Stimulated activated CD4-positive, alpha-beta T cell treated with anti-CD3 and anti-CD28 coated beads, TNF-alpha, amount 100 ng/mL, for 1 hour (primary cell): ENCODE measurements at places on chromosomes 1 and 21.

GRCh38 chr1:11067716-11068599 lies 8.1 kb upstream of the SRM start:
- no peak for DNase-seq

- DNase-seq: no peak
Observed at GRCh38 chr1:33249422-33249821, 6.9 kb upstream of the ZNF362 start.

- no peak for DNase-seq
Observed at GRCh38 chr1:215421744-215422143, 145.4 kb upstream of the KCTD3 start.

DNA sequence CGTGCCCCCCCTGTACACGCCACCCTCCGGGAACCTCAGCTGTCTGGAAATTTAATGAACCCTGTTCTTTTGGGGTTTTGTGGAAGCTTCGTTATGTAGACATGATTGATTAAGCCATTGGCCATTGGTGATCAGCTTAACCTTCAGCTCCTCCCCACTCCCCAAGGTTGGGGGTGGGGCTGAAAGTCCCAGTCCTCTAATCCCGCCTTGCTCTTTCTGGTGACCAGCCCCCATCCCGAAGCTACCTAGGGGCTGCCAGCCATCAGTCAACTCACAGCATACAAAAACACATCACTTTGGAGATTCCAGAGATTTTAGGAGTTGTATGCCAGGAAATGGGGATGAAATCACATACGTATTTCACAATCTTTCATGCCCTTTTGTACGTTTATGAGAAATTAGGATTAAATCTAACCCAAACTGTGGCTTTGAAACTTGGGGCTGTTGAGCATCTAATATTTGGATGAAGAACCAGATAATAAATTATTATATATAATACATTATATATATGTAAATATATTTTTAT lies 52.3 kb downstream of the BACE2 start:
- no peak for DNase-seq

DNA sequence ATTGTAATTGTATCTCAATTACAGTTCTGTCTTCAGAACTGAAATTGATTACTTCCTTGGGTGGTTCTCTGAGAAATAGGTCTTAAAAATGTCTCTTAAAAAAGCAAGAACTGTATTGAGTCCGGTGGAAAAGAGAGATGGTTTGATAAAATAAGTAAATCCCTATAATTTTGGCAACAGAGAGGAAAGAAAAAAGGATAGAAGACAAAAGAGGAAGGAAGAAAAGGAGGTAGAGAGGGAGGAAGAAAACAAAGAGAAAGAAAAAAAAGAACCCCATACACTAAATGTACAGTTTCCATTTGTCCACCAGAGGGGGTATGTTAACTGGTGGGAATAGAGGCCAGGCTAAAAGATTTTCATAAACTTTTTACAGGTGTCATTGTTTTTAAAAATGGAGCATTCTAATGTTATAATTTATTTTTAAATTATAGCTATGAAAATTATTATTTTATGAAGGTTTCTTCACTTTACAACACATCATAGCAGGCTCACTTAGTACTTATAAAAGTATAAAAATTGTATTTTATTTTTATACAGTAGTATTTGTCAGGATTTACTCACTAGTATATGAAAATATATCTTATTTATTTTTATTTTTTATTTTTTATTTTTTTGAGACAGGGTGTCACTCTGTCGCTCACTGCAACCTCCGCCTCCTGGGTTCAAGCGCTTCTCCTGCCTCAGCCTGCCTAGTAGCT lies 2.1 kb upstream of the UBE2T start:
- DNase-seq: no peak

DNA sequence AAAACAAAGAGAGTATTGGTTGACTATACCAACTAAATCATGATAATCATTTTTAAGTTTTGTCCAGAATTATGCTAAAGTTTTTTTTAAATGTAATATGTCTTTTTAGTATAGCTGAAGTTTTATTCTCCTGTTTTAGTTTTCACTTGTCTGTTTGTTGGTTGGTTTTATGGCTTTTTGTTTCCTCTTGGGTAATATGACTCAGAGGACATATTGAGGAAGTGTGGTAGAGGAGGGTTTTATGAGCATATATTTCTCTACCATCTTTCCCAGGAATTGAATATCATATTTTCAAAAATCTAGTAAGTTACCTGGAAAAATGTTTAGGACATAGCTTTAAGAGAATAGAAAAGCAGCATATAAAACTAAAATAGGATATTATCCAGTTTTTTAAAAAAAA lies 68.6 kb upstream of the MCOLN3 start:
- no peak for DNase-seq

GRCh38 chr1:183632964-183633363 lies 2.6 kb downstream of the ARPC5 start:
- DNase-seq: no peak

DNA sequence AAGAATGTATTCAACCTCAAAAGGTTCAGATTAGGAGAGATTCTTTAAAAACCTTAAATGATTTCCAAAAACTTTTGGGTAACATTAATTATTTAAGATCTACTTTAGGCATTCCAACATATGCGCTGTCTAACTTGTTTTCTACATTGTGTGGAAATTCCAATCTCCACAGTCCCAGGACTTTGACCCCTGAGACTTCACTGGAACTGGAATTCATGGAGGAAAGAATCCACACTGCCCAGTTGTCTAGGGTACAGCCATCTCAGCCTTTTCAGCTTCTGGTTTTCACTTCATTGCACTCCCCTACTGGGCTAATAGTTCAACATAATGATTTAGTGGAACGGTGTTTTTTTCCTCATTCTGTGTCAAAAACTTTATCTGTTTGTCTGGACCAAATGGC lies 161.5 kb downstream of the IER5 start:
- no peak for DNase-seq

GRCh38 chr1:111909030-111909429 lies 80.4 kb downstream of the KCND3 start:
- no peak for DNase-seq

DNA sequence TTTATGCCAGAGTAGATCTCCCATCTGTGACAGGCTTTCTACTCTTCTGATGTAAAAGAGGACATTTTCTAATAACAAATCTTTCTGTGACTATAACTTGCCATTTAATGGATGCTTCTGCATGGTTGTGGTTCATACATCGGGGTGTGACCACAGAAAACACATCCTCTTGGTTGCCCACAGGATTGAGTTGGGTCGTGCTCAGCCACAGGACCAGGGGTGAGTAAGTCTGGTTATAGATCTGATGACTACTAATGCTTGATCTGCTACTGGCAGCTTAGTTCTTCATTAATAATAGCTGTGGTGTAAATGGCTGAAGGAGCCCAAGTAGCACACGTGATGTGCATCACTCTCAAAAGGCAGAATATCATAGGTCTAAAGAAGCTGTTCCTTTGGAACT lies 328.2 kb downstream of the RWDD3 start:
- no peak for DNase-seq

DNA sequence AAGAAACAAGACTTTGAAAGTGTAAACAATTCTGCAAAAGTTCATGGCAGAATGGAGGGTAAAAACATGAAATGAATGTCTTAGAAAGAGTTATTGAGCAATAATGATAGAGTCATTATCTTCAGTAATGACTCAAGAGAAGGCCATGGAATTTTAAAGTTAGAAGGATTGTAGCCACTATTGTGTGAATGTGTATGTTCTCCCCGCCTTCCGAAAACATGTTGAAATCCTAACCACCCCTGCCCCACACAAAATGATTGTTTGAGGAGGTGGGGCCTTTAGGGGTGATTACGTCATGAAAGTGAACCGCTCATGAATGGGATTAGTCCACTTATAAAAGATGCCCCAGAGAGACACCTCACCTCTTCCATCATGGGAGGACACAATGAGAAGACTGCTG lies 93.8 kb upstream of the CCDC190 start:
- no peak for DNase-seq

- DNase-seq: no peak
Observed at GRCh38 chr1:39509360-39510009, 18.0 kb downstream of the BMP8A start.

- DNase-seq: no peak
Observed at GRCh38 chr1:10866321-10867093, 70.1 kb upstream of the CASZ1 start.

DNA sequence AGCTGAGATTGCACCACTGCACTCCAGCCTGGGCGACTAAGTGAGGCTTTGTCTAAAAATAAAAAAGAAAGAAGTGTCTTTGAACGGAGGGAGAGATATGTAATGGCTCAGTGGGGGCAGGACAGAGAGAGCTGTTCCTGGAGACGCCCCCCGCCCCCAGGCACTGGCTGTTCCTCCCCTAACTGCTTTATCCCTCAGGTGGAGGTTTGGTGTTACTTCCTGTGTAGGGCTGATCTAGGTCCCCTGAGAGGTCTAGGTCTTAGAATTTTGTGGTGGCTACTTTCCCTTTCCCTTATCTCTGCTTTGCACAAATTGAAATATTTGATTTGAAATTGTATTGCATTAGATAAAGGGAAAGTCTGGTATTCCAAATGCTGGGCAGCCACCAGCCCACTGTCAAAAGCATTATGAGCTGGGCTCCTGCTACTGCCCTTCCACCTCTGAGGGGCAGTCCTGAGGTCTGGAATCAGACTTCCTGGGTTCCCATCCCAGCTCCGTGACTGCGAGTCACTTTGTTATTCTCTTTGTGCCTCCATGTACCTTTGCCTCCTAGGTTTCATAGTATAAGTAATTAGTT lies 134.8 kb upstream of the KIF26B start:
- DNase-seq: no peak

DNA sequence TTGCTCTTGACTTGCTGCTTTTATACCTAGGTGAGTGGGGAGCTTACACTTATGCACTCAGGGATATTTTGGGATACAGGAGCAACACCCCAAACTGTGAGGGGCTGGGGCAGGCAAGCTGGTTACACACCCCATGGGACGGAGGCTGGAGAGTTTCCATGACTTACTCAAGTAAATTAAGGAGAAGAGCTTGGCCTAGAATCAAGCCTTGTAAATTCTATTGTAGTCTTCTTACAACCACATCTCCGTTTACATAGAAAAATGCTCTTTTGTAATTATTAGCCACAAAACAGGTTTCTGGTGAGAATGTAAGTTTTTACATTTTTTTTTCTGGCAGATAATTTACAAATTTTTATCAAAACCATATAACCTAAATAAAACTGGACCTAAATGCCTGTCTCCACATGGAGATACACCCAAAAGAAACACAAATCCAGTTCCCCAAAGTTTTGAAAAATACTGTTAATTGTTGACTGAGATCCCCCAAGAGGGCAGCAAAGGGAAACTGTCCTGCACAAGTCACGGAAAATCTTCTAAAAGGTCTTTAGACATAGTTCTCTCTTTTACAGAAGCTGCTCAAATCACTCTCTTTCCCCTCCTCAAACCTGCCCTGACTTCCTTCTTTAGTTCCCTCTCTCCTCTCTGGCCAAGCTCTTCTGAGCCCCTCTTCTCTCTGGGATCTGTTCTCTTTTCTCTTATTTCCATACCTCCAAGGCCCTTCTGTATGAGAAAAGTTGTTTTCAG lies 134.0 kb downstream of the HIVEP3 start:
- DNase-seq: no peak

DNA sequence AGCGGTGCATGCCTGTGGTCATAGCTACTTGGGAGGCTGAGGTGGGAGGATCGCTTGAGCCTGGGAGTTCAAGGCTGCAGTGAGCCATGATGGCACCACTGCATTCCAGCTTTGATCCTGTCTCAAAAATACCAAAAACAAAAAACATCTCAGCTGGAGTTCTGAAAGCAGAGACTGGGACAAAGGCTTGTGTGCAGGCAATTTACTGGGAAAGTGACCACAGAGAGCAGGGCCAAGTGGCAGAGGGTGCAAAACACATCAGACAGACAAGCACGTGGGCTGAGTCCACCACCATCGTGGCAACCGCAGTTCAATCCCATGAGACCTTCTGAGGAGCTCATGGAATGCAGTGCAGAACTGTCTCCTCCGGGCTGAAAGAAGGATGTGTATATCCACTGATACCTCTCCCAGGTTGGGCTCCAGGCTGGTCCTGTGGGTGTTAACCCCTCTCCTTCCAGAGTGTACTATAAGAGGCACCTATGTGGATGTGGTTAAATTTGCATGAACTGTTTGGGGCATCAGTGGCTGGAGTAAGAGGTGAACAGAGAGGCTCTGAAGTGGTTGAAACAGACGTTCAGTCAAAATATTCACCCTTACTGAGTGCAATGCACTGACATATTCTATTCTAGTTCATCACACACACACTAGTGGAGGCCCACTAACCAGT lies 10.8 kb downstream of the PIGP start:
- DNase-seq: no peak

- no peak for DNase-seq
Observed at GRCh38 chr1:223203694-223204093, 60.6 kb upstream of the TLR5 start.

GRCh38 chr1:234722904-234723720 lies 113.1 kb upstream of the IRF2BP2 start:
- DNase-seq: no peak

GRCh38 chr1:206708058-206708457 lies 23.4 kb downstream of the MAPKAPK2 start:
- DNase-seq: no peak

GRCh38 chr1:205739348-205740160 lies 10.4 kb downstream of the NUCKS1 start:
- no peak for DNase-seq

DNA sequence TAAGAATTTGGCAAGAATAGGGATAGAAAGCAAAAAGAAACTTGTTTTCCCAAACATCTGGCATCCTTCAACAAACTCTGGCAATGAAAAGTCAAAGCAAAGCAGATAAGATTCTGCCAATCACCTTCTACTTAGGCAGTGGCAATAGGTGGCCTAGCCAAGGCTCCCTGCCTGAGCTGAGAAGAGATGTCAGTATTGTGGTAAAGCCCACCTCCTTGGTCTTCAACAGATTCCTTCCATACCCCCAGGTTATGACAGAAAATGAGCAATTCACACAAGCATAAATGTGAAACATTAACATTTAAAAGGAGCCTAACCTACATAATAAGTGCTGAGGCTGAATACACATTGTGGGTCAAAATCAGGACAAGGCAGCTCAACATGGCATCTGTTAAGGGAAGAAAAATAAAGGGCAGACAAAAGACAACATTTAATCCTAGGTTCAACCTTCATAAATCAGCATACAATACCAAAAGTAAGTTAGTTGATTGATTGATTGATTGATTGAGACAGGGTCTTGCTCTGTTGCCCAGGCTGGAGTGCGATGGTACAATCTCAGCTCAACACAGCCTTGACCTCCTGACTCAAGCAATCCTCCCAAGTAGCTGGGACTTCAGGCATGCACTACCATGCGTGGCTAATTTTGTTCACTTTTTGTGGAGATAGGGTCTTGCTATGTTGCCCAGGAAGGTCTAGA lies 123.1 kb downstream of the AKT3 start:
- DNase-seq: no peak

DNA sequence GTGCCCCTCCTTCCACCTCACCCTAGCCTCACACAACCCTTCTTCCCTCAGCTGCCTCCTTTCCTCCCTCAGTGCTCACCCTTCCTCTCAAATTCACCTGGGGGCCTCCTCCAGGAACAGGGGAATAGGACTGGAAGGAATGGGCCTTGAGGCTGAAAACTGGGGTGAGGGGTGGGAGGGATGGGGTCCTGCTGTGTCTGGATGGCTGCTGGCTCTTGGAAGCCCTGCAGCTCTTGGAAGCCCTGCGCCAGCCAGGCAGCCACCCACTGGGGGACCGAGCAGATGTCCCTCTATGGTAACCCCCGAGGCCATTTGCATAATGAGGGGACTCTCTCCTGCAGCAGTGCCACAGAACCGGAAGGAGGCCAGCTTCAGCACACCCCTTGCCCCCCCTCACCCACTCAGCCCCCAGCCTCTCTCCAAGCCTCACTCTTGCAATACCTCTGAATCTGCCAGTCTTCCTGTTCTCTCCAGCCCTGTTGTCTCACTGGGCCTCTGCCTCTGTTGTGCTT lies 85.2 kb downstream of the KIRREL1 start:
- DNase-seq: no peak

- DNase-seq: no peak
Observed at GRCh38 chr1:116950517-116951199, 40.9 kb downstream of the PTGFRN start.
